ENCODE measurements at places on chromosomes 3 and 15.

DNA sequence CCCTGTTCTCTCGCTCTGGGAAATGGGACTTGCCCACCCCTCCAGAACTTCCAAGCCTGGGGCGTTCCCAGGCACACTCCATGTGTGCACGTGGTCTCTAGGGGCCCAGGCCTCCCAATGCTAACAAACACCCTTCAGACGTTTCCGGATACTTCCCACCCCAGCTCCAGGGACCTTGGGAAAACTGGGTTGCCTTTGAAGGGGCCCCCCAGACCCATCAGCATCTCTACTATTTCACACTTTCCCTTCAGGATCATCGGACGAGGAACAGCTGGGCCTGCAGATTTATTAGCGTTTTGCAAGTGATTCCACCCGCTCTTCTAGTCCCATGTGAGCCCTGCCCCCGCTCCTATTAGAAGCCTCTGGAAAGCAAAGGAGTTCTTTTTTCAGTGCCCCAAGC, 63.2 kb downstream of the MAGEF1 start:
- no peak for DNase-seq

GRCh38 chr15:97504031-97504792, 456.3 kb upstream of the ARRDC4 start:
- DNase-seq, result no peak

GRCh38 chr15:68465861-68466560, 34.0 kb upstream of the ITGA11 start:
- no peak for DNase-seq

DNA sequence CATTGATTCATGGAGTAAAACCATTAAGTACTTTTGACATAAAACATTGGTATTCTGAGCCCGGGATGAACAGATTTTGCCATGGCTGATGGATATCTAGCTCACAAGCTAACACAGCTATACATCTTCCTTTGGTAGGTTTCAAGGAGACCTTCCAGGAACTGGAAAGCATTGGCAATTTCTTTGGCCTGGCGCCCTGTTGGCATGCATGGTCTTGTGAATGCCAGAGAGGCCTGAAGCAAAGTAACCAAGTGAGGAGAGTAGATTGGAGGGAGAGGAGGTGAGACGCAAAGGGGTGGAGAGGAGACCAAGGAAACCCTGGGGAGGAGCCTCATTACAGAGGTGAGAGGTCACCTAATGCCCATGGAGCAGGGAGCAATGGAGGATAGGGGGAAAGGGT, 67.2 kb downstream of the SQOR start:
- DNase-seq, result no peak

DNA sequence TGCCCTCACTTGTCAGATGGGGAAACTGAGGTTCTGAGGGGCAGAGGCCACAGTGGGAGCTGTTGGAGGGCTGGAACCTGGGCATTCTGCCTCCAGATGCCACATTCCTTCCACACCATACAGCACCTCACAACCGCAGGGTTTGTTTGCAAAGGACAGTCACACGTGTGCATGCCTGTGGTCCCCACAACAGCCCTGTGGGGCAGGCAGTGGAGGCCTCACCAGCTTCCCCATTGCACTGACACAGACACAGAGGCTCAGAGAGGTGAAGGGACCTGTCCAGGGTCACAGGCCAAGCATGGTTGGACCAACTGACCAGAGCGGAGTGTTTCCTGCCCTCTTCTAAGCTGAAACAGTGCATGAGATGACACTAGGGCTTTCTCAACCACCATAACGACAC, 75.2 kb upstream of the SEC13 start:
- no peak for DNase-seq
